ENCODE measurements at places on chromosomes 7 and 10.

GRCh38 chr10:114851336-114851735 lies 29.8 kb downstream of the FHIP2A start:
- no peak for DNase-seq

DNA sequence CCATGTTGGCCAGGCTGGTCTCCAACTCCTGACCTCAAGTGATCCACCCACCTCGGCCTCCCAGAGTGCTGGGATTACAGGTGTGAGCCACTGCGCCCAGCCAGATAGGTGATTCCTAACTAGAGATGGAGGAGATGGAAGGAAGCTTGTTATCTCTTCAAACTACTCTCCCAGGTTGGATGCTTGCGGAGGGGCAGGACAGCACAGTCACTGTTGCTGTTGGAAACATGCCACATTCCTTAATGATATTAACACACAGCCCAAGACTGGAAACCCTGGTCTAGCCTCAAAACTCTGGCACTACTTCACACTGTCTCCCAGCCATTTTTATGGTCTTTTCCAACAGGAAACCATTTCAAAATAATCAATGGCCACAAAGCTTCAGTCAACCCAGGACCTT lies 468.8 kb upstream of the NRP1 start:
- DNase-seq: no peak

GRCh38 chr10:124072541-124072940 lies 20.9 kb downstream of the CHST15 start:
- DNase-seq: no peak

DNA sequence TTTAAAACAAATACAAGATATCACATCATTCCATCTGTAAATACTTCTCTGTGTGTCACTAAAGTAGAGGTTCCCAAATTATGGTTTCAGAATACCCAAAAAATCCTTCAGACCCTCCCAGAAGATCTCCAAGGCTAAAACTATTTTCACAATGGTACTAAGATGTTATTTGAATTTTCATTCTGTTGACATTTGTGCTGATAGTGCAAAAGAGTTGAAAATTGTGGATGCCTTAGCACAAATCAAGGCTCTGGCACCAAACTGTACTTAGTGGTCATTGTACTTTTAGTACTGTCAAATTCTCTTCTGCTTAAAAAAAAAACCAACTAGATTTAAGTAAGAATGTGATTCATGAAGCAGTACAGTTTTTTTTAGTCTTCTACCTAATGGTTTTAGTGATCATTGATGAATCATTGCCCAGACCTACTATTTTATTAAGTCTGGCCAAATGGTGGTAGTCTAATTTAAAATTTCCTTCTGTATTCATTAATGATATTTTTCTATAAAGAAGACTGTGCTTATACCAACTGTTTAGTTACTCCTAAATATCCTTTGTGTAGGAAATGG lies 50.5 kb downstream of the TPST1 start:
- no peak for DNase-seq

DNA sequence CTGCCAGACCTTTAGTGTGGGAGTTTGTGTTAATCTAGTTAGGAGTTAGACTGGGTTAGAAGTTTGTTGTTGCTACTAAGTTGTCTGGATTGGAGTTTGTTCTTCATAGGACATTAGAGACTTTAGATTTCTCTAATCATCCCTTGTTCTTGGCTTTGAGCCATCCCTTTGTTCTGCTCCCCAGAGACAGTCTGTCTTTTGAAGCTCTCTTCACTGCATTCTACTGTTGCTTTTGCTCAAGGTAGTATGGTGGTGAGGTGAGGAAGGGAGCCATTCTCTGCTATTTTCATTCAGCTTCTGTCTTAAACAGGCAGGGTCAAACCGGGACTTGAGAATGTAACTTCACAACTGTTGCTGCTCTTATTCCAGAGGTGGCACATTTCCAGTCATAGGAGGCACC lies 10.4 kb upstream of the TARP start:
- DNase-seq: no peak

GRCh38 chr7:117273814-117274225 lies 49.0 kb downstream of the WNT2 start:
- peak; percentile 40 for DNase-seq

- no peak for DNase-seq
Observed at GRCh38 chr10:71038921-71039320, 150.6 kb upstream of the PCBD1 start.

Measured in NCI-H1694 treated with DMSO at 0.1 percent for 48 hours (cell line).